EL (cell line): ENCODE measurements at places on chromosomes 7 and 10.

DNA sequence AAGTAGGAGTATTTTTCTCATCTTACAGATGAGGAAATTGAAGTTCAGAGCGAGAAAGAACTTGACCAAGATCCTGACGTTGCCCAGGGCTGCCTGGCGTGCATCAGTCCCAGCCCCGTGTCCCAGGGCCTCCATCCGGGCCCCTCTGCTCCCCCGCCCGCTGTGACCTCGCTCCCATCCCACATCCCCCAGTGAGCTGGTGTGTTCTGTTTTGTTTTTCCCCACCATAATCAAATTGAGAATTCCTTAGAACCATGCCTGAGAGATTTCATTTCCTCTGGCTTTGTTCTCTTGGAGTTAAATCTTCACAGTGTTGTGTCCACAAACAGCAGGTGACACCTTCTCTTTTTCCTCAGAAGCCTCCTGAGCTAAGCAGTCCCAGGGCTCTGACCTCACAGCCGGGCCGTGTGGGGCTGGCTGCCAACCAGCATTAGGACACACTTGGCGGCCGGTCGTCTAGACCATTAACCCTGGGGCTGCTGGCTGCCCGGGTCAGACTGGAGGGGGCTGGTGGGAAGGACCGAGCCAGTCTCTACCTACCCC, 44.3 kb downstream of the PFKP start:
- DNase-seq: no peak

- DNase-seq: peak; percentile 25
Observed at GRCh38 chr7:143490717-143491306, 13.1 kb downstream of the TAS2R41 start.

- DNase-seq: no peak
Observed at GRCh38 chr7:74633451-74633921, 24.0 kb upstream of the GTF2I start.

GRCh38 chr7:1290679-1291356, 58.1 kb downstream of the UNCX start:
- no peak for DNase-seq

DNA sequence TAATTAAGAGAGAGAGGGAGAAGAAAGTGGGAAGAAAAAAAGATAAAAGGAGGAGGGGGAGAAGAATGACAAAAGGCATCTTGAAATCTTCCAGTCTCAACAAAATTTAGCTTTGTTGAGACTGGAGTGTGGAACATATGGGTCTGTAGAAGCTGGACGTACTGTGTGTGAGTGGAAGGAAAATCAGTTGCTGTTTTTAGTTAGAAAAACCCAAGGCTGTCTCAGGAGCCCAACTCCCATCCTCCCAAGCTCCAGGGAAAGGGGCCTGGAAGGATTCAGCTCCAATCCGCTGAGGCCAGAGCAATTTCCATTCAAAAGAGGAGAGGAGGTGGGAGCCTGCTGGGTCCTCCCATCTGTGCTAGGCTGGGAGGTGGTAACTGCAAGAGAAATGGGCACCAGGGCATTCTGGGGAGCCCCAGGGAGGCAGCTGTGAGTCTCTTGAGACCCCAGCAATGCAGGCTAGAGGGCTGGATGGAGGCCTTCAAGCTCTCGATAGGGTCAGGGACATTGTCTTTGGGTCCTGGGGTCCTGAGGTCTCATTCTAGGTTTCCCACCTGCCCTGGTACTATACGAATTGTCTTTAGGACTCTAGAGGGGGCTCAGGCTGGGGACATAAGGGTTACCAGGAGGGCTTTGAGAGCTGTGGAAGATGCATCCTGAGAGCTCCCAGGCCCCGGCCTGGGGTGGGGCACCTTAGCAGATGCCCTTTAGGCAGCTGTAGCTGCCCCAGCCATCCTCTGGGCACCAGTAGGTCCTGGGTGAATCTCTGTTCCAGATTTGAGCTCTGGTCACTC, 21.4 kb downstream of the ADCYAP1R1 start:
- DNase-seq: no peak

GRCh38 chr7:116977172-116977571, 23.9 kb downstream of the ST7 start:
- DNase-seq: peak; percentile 56

DNA sequence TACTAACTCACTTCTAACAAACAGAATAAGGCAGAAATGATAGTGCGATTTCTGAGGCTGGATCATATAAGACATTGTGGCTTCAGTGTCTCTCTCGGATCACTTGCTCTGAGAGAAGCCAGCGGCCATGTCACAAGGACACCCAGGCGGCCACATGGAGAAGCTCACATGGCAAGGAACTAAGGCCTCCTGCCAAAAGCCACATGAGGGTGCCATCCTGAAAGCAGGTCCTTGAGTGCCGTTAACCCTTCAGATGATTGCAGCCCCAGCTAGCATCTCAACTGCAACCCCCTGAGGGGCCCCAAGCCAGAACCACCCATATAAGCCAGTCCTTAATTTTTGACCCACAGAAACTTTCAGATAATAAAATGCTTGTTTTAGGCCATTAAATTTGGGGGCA, 6.9 kb upstream of the VDAC2 start:
- no peak for DNase-seq

DNA sequence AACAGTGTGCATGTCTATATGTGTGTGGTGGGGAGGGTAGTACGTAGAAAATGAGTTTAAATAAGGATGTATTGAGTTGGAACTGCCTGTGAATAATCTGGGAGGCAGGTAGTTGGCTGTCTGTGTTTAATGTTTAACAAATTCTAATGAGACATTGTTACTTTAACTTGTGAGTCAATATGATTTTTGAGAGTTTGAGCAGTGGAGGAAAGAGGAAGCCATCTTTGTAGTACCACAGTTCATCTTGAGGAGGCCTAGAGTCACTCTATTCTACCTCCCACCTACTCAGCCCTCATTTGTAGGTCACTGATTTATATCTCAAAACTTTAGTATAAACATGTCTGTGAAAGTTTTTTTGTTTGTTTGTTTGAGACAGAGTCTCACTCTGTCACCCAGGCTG, 129.9 kb upstream of the ITGB1 start:
- DNase-seq: no peak

DNA sequence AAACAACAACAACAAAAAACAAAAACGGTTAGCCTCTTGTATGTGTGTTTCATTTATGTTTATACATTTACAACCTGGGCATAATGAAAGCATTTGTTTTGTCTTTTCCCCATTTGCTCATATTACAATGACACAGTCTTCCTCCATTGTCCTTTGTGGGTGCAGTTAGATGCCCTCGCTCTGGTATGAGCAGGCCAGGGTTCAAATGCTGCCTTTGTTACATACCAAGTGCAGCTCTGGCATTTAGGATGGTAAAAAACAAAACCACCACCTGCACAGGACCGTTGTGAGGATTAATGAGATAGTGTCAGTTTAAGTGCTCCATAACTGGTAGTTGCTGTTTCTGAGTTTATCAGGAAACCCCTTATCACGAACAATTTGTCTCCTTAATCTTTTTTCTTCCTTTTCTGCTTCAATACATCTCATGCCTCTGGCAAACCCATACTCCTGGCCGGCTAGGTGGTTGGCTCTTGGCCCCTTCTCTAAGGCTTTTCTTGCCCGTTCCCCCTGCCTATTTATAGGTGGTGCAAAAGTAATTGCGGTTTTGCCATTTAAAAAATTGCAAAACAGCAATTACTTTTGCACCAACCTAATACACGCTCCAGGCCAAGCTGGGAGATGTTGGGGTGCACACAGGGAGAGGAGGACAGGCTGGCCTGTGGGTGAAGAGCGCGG, 18.6 kb upstream of the TMEM225B start:
- no peak for DNase-seq

DNA sequence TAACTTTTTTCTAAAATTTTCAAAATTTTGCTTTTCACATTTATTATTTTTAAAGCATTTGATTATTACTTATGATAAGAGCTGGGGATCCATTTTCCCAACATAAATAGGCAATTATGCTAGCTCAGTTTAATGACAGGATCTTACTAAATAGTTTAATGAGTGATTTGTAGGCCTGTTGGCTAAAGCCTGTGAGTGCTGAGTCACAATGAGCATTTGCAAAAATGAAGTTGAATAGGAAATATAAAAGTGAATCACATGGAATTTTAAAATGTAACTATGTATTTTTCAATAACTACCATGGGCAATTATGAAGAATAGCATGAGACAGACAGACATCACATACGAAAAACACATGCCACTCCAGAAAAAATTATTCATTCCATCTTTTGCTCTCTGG, 45.1 kb upstream of the ZPBP start:
- DNase-seq: no peak

- DNase-seq: no peak
Observed at GRCh38 chr10:11894381-11895107, 71.4 kb downstream of the PROSER2 start.

- DNase-seq: no peak
Observed at GRCh38 chr10:122348935-122349361, 25.6 kb upstream of the PLEKHA1 start.

DNA sequence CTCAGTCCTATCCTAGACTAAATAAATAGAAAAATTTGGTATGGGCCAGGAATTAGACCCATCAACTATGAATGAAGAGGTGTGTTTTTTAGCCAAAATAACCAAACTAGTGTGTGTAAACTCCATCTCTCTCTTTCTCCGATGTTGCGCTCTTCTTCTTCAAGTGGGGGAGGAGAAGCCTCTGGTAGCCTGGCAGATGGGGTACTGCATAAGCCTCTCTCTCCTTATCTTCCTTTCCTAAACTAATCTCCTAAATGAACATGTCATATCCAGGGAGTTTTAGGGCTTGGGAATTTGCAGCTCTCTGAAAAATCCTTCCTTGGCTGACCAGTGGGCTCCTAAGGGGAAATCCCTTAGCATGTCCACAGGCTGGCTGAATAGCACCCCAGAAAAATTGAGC, 56.3 kb upstream of the RAPGEF5 start:
- DNase-seq: no peak

DNA sequence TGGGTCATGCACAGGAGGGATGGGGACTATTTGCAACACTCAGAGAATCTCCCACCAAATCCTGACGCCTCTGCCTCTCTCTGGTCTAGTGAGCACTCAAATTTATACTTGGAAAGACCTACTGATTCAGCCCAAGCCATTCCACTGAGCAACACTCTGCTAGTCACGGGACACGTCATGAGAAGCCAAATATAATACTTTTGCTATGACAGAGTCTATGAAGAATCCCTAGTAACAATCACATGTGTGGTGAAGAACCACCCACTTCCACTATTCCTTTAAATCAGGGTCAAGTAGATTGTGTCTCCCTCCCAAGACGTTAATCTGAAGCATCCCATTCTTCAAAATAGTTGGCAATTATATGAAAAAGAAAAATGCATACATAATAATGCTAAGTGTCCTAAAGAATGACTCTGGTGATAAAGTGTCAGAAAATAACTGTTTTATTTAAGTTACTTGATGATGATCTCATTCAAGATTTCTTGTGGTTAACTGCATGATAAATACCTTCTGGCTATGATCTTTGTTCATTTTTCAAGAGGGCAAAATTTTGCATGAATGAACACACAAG, 28.5 kb downstream of the CHCHD3 start:
- peak; percentile 96 for DNase-seq

DNA sequence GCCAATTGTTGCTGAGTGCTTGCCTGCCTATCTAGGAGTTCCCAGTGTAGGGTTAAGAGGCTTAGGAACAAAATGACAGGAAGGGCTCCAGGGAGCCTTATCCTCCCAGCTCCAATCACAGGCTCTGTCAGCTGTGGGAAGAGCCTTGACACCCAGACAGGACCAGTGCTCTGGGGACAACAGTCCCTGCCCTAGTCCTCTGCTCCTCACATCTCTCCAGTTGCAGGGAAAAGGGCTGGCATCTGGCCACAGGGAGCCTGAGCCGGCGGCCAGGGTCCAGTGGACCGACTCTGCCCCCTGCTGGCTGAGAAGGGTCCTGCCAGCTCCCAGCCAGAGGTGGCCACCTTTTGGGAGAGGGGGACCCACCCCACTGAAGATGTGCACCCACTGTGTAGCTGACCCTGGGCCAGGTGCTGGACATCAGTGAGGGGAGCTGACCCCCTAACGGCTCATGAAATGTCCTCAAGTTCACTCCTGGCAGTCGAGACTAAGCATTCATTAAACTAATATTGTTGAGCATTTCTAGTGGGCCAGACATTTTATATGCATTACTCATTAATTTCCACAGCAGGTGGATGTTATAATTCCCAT, 17.6 kb downstream of the DNAJB12 start:
- DNase-seq: peak; percentile 63

- no peak for DNase-seq
Observed at GRCh38 chr10:119101366-119102098, 2.4 kb upstream of the DENND10 start.

- DNase-seq: peak; percentile 74
Observed at GRCh38 chr10:114401195-114401791, 3.0 kb downstream of the AFAP1L2 start.

DNA sequence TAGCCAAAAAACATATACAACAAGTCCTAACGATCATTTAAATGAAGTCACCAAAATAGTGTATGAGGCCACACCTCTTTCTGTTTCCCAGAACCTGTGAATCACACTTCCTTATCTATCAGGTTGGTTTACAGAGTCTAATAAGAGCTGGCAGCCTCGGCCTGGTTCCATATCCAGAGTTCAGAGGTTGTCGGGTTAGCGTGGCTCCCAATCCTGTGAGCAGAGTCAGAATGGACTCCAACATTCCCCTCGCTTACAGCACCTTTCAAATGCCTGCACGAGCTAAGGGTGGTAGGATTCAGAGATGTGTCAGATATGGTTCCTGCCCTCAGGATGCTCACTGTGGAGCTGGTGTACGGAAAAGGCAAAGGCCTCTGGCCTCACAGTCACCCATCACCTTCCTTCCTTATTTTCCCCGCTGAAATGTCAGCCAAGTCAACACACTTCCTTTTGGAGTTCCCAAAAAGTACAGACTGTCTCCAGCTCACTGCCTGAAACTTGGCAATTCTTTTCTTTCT, 6.0 kb downstream of the IL15RA start:
- DNase-seq: no peak

- peak; percentile 69 for DNase-seq
Observed at GRCh38 chr10:22321156-22321923, 441 bp downstream of the BMI1 start.

DNA sequence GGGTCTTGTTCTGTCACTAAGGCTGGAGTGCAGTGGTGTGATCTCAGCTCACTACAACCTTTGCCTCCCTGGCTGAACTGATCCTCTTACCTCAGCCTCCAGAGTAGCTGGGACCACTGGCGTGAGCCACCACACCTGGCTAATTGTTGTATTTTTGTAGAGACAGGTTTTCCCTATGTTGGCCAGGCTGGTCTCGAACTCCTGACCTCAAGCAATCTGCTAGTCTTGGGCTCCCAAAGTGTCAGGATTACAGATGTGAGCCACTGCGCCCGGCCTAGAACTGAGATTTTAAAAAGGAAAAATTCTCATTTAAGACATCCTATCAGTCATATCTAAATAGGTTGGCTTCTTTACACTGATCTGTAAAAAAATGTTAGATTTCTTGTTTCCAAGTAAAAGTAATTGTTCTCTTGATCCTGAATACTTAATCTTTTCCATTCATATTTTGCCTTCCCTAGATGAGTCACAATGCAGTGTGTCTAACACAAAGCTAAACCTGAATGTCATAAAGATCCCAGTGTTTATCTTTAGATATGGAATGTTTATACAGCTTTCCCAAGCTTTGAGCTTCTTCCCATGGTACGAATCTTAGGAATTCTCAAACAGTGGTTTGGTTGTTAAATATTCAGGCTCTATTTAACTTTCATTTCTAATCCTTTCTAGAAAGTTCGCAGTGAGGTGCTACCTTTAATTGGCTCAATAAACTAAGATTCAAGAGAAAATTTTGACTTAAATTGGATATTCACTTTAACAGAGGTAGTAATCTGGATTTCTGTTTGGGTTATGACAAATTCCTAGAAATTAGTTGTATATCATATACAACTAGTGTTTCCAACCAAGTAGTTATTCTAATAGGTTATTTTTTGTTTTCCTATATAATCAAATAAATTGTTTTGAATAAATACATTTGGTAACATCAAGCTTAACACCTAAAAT, 12.1 kb upstream of the LAMB1 start:
- DNase-seq: peak; percentile 71
